ENCODE measurements at places on chromosomes 3 and 15. TPM values are rescaled to one million over a fixed set of nuclear protein-coding genes. Genes with fewer than 3 reads are reported as not detected.

Gene RYR3
- total RNA-seq = not detected

Gene SOX2
- total RNA-seq = 0.16 TPM

Gene LYZL4
- total RNA-seq = not detected

Gene GPR160
- 14.4 TPM for total RNA-seq

Gene STRIT1
- not detected for total RNA-seq

DNA sequence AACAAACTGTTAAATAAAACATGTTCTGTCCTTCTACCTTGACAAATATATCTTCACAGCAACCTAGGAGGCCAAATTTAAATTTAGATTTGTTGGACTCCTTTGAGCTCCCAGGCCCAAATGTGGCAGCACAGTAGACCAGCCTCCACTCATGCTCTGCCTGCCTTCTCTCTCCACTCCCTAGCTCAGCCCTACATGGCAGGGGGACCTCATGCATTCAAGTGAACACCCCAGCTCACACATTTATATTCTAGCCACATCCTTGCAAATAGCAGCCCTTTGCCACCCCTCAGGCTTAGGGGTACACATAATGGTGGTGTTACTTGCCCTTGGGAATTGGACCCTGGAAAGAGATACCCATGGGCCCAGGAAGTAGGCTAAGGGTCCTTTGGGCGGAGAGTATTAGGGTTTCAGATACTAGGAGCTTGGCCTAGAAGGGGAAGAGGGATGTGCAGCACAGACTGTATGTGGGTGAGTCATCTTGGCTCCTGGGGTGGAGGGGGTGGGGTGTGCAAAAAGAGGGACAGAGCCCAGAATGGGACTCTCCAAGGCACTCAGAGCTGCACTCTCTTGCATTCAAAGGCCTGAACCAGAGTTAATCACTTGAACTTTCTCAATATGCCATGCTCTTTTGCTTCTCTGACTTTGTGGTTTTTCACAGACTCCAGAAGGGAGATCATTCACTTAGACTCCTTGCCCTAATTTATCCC lies 268.4 kb upstream of the ROPN1 start:
- H3K4me3 ChIP-seq = no peak overlapping the region
- no peaks in the 10 kb centered on the region for H3K36me3 ChIP-seq
- peaks cover 7% of the 10 kb centered on the region for H3K27me3 ChIP-seq
- H3K4me1 ChIP-seq = no peaks in the 10 kb centered on the region
- DNase-seq = no peak

- no peak overlapping the region for H3K4me3 ChIP-seq
- DNase-seq = no peak
- no peak overlapping the region for H3K27ac ChIP-seq
- H3K27me3 ChIP-seq = peaks cover 9% of the 10 kb centered on the region
- H3K36me3 ChIP-seq = no peaks in the 10 kb centered on the region
- H3K4me1 ChIP-seq = no peaks in the 10 kb centered on the region
Observed at GRCh38 chr3:42755681-42756578, 17.1 kb downstream of the CCDC13 start.
